ENCODE measurements at places on chromosomes 6 and 20.
A peak's percentile ranks its signal among the peaks of the same experiment; 100 is the strongest.

GRCh38 chr6:146868671-146869209 lies 270.0 kb downstream of the ADGB start:
- DNase-seq, result no peak

GRCh38 chr6:105310371-105310770 lies 92.5 kb downstream of the PREP start:
- DNase-seq, result no peak

- DNase-seq, result peak; percentile 14
These were observed 60.3 kb downstream of the VTA1 start for GRCh38 chr6:142207265-142207877.

- no peak for DNase-seq
These were observed 18.6 kb downstream of the FKBP1A start for GRCh38 chr20:1374246-1374645.

DNA sequence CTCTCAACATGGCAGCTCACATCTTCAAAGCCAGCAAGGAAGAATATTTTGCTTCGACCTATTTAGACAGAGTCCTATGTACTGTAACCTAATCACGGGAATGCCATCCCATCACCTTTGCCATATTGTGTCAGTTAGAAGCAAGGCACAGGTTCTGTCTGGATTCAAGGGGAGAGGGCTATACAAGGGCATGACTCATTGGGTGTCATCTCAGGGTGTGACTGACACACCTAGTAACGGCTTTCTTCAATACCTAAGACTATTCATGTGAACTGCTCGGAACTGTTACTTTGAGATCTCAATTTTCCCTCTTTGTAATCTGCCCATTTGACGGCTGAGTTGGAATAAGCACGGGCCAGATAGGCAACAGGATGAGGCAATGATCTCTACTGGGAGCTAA lies 135.6 kb upstream of the HDGFL1 start:
- DNase-seq, result no peak

DNA sequence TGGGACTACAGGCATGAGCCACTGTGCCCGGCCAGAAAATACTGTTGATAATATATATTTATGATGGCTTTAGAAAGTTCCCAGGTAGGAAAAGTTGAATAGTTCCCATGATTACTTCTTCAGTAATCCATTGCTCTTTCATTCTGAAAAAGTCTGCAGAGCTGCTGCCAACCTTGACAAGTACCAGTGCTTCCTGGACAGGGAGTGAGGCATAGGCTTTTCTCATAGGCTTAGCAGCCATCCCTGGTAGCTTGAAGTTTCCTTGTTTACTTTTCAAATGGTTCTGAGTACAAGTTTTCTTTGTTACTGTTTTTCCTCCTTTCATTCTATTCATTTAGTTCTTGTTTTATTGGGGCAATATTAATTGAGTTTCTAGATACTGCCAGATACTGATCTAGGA lies 7.8 kb downstream of the RWDD1 start:
- DNase-seq, result no peak

DNA sequence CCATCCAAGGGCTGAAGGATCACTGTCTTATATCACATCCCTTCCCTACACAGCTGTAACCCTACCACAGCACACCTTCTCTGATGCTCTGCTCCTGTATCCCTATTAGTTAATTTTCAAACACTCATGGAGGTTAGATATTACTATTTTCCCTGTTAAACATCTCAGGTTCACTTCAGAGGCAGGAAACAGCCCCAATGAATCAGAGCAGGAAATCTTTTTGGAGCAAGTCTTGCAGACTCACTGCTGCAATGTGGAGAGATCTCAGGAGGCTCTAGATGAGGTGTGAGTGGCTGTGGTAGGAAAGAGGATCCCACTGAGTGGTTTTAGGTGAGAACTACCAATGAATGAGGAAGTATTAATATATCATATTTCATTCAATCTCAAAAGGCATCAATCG lies 19.7 kb upstream of the HTR1B start:
- DNase-seq, result no peak

DNA sequence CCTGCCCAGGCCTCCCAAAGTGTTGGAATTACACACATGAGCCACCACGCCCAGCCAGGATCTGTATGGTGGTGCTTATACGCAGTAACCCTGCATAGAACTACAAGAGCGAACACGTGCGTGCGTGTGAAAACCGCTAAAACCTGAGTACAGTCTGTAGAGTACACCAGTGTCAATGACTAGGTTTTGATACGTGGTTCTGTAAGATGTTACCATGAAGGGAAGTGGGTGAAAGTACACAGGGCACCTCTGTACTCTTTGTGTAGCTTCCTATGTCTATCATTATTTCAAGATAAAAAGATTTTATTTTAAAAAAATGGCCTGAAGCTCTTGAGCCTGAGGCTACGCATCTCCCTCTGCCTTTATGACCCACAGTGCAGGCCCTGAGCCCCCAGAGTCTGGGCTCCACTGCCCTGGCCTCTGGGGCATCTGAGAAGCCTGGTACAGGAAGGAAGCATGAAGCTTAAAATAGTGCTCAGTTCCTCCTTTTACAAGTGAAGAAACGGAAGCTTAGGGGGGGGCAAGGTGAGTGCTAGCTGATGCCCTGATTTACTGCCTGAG lies 21.6 kb downstream of the LY86 start:
- DNase-seq, result no peak

GRCh38 chr6:6811128-6812009 lies 222.8 kb downstream of the LY86 start:
- no peak for DNase-seq

GRCh38 chr6:48281217-48281616 lies 170.2 kb upstream of the PTCHD4 start:
- DNase-seq, result no peak

DNA sequence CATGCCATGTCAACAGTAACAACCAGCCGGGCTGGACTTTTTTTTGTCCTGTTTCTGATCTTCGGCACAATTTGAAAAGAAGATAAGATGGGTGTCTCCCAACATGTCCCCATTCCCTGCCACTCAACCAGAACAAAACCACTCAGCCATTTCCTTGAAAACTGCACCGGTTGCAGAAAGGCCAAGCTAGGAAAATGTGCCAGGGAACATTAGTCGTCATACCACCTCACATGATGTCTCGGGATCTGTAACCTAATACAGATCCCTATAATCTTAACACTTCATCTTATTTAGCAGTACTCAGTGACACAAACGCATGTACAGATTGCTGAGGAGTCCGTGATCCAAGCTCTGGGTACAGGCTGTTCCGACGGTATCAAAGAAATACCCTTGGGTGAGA lies 46.5 kb downstream of the ALDH8A1 start:
- DNase-seq, result no peak

GRCh38 chr6:11241793-11242201 lies 9.3 kb upstream of the NEDD9 start:
- DNase-seq, result peak; percentile 44

GRCh38 chr20:13929836-13930235 lies 60.6 kb downstream of the SEL1L2 start:
- no peak for DNase-seq

Data from head of caudate nucleus (tissue), 42 donors.